ENCODE measurements at places on chromosomes 4 and X. TPM values are rescaled to one million over a fixed set of nuclear protein-coding genes. Genes with fewer than 3 reads are reported as not detected.

MAGEA3 gene
- total RNA-seq: not detected

ATP8A1 gene
- 8.6 TPM for total RNA-seq

ENPEP gene
- 15.3 TPM for total RNA-seq

DNA sequence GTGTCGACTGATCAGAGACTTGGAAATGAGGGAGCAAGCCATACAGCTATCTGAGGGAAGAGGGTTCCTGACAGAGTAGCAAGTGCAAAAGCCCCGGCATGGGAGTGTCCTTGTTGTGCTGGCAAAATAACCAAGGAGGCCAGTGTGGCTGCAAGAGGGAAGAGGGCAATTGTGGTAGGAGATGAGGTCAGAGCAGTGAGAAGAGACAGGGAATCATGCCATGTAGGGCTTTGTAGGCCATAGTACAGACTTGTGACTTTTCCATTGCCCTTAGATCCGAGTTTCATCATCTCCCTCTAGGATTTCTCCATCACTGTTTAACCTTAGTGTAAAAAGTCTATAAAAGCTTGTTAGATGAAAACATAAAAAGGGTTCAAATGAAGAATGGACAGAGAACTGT is 76.2 kb downstream of the DOCK11 start:
- DNase-seq: no peak

GRCh38 chrX:21225643-21226042 is 148.6 kb upstream of the CNKSR2 start:
- no peak for DNase-seq

DNA sequence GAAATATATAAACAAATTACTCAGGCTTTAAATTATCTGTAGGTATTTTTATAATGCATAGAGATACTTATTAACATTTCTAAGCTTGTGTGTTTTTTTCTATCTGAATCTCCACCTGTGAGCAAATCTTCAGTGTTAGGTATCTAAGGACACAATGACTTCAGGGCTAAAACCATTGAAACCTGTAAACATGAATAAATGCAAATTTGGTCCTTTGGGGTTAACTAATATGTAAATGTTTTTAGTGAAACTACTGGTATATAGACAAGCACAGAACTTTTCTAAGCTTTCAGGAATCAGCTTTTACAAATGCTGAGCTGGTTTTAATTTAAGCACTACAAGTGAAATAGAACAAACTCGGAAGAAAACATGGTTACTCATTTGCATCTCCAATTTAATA is 147.9 kb downstream of the FBXO8 start:
- no peak for DNase-seq

DNA sequence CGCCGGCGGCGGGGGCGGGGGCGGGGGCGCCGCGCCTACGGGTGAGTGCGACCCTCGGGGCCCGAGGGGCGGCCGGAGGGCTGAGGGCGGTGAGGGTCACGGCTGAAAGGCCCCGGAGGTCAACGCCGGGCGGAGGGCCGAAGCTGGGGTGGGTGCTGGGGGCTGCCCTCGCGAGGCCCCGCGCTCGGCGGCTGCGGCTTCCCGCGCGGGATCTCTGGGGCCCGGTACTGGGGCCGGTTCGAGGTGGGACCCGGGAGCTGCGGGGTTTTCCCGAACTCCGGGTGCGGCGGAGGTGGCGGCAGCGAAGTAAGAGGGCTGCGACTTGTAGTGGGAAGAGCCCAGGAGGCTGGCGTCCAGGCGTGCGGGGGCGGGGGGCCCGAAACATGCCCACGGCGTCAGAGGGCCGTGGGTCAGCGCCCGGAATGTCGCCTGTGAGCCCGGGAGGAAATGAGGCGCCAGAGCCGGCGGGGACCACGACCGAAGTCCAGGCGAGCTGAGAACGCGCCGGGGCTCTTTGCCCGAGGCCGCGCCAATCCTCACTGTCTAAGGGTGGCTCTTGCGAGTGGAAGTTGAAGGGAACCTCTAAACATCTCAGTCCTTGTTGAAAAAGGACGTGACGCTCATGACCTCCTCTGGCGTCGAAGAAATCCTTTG is 407 bp downstream of the IL13RA1 start:
- DNase-seq: peak; percentile 43

DNA sequence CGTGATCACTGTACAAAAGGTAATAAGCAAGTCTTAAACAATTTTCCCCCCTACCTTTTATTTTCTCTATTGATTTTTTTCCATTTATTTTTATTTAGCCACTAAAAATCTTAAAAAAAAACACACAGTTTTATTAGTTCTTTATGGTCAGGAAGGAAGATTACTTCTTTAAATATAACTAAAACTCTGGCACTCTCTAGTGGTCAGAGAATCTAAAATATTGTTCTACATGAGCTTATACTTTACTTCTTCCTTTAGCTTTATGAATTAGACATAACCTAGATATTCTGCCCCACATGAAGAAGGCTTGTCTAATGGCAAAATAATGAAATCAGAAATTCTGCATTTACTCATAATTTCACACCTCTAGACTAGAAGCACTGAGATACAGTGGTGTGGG is 135.2 kb downstream of the PDE5A start:
- DNase-seq: peak; percentile 14

DNA sequence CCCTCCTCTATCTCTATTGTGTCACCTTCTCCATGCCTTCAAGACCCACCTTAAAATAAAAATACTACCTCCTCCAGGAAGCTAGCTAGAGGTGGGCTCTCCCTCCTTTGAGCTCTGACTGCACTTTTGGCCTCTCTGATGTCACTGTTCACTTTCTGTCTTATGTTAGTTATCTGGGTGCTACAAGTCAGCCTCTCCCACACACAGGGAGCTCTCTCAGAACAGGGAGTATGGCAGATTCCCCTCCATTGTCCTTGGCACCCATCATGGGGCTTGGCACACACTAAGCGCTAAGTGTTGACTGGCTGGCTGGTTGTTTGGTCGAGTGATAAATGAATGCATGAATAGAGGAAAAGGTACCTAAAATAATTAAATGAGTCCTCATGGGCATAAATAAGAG is 21.2 kb upstream of the KDM5C start:
- DNase-seq: no peak

- DNase-seq: no peak
Observed at GRCh38 chr4:10460313-10461047, 3.3 kb upstream of the ZNF518B start.

DNA sequence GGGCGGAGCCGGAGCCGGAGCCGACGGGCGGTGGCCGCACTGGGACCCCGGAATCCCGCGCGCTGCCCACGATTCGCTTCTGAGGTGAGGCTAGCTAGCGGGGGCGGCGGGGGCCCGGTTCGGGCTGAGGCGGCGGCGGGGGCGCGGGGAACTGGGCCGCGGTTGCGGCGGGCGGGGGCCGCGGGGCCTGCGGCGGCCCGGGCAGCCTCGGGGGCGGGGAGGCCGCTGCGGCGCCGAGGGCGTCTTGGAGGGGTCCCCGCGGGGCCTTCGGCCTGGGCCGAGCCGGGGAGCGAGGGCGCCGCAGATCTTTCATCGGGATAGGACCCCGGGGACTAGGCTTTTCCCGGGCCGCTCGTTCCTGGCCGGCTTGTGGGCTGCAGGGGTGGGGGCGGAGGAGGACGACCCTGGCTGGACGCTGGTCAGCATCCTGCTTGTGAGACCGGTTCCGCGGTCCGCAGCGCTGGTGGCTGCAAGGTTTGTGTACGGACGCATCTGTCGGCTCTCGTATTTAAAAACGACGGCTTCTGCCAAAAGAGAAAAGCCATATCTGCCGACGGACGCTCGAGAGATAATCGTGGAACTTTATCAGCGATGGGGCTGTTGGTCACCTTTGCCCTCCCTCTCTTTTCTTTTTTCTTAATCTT is 419 bp downstream of the ADD1 start:
- peak; percentile 69 for DNase-seq

Measured in muscle of leg (tissue), 16 donors.